Activated naive CD8-positive, alpha-beta T cell treated with anti-CD3 and anti-CD28 coated beads, Interleukin-2, amount 10 ng/mL, durations not matched to agents 7 days and 5 days (primary cell): ENCODE measurements at places on chromosomes 4 and X. TPM values are rescaled to one million over a fixed set of nuclear protein-coding genes. Genes with fewer than 3 reads are reported as not detected.

DNA sequence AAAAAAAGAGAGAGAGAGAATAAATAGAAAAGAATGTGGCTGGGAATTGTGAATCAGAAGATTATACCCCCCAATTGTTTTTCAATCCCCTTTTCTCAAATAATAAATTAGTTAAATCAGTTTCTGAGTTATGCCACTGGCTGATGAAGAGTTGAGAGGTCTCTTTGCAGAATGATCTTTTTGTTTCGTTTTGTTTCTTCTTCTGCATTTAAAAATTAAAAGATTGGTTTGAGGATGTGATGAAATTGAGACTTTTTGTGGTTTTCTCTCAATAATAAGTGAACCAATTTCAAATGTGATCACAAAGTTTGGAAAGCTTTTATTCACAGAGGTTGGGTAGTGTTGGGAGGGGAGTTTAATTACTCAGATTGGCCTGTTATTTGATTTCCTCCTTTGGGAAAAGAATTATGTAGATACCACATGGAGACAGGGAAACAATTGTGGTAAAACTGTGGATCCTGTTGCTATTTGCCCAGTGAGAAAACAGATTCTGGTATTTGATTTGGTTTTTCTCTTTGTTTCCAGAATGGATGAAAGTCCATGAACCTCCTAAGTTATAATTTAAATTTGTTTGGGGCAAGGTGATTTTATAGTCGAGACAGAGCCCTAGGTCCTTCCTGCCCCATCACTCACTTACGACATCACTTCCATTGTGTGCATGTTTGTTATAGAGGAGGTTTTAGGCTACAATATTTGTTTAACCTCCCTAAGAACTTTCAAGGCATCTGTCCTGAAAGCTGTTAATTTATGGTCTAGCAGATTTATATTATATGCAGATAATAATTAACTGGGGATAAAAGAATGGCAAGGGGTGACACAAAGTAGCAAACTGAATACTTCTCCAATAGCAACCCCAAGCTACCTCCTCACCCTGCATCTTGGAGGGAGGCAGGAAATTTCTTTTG lies 92.0 kb upstream of the BMPR1B start:
- DNase-seq, result no peak

GRCh38 chrX:41634284-41634683 lies 54.5 kb upstream of the GPR34 start:
- no peak for DNase-seq

DNA sequence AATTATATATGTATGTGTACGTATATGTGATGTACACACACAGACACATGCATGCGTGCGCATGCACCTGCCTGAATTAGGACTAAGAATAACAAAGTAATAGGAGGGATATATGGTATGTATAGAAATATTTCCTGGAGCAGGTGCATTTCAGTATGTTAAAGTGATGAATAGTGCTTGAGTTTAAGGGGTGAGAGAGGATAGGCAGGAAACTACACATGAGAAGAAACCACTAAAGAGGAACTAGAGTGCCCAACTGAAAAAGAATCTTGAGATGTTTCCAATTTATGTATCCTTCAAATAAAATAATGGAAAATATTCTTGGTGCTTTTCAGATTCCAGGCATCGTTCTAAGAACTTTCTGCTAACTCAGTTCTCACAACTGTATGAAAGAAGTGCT lies 52.6 kb upstream of the UNC5C start:
- DNase-seq, result no peak

DNA sequence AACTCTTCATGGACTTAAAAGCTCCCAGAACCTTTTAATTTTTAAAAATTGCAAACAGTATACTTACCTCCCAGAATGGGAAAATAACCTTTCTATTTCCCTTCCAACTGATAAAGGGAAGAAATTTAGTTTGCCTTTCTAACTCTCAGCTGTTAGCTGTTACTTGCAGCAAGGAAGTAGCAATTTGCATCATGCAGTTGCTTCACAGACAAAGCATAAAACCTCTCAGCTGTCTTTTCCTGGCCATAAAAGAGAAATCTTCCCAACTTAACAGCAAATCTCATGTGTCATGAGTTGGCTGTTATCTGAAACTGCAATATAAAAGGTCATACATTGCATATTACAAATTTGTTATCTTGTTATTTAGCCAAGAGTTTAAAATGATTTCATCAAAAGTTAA lies 18.4 kb downstream of the C4orf17 start:
- DNase-seq, result no peak

DNA sequence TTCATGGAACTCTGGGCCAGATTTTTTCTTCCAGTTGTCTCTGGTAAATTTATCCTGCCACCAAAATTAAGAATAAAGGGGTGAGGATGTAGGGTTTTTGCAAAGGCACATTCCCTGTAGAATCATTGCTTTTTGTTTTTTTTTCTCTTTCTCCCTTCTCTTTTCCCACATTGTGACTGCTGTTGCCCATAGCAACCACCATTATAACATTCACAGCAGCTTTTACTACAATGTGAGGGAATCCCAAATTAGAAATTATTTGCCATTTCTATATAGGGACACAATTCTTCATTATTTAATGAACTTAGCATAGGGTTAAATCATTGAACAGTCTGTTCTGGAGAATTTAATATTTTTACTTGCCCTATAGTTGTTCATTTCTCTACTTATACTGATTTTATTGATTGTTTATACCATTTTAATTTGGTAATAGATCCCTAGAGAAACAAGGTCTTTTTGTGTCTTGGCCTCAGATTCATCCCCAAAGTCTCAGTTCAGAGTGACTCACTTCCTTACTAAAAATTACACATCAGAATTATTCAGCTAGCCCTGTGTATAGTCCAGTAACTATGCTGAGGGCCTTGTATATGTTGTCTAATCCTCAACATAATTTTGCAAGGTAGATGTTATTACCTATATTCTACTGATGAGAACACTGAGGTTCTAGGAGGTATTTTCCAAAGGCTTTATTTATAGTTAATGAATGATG lies 80.8 kb upstream of the ANK2 start:
- DNase-seq, result no peak

- no peak for DNase-seq
Observed at GRCh38 chrX:79231662-79232061, 87.2 kb downstream of the GPR174 start.

DNA sequence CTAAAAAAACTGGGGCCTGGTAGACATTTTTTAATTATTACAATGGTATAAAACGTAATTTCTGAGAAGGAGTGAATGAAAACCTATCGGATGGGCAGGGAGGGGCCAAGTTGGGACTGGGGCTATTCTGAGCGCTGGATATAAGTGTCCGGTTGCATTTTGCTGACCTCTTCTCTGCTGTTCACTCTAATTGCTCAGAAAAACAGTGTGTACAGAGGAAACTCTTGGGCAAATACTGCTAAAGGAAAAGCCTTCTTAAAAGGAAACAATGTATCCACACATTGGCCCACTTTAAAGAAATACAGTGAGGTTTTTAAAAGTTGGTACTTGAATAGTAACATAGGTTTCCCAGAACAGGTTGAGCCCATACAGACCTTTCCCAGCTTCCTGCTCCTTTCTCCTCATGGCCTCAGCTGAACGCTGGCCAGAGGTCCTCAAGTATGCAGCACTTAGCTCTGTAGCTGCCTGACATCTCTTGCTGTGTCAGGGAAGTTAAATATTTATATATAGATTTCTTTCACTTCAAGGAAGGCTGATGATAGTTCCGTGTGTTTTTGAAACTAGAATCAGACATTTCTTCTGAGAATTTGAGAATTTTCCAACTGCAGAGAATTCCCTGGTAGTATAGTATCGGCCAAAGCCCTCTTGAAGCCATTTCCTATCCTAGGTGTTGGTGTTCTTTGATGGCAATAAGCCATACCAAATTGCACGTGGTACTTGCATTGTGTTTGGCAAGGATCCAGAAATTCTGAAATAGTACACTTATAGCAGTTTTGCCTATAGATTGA lies 97.1 kb upstream of the SLC4A4 start:
- no peak for DNase-seq

DNA sequence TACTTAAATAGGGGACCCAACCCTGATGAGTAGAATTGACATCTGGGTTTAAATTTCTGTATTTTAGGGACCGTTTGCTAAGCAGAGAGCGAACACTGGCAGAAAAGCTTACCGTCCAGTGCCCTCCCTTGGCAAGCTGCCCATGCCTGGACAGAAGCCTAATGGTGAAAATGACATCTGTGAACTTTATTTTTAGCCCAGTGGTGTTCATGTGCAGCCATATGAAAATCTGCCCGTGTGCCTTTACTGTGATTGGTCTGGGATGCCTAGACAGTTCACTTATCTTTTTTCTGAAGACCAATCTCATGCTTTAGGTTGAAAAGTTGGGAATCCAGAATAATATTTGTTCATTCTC lies 1.1 kb downstream of the STBD1 start:
- no peak for DNase-seq

- peak; percentile 79 for DNase-seq
Observed at GRCh38 chr4:2364654-2365053, 53.8 kb downstream of the ZFYVE28 start.

NWD2 gene
- not detected for total RNA-seq

ZNF330 gene
- 46.5 TPM for total RNA-seq
